Ovary (tissue), 10 donors: ENCODE measurements at places on chromosomes 12 and 14. TPM values are rescaled to one million over a fixed set of nuclear protein-coding genes. Genes with fewer than 3 reads are reported as not detected.

LRRK2 gene
- 12.6 TPM for total RNA-seq

PZP gene
- total RNA-seq, result 1.1 TPM

RNFT2 gene
- 2.4 TPM for total RNA-seq

ARMH4 gene
- total RNA-seq, result 6.8 TPM

CABP1 gene
- total RNA-seq, result 1.0 TPM

HOXC12 gene
- total RNA-seq, result not detected

NID2 gene
- 37.4 TPM for total RNA-seq

TEAD4 gene
- 3.6 TPM for total RNA-seq

SART3 gene
- 55.1 TPM for total RNA-seq

EML5 gene
- total RNA-seq, result 37.0 TPM

SERPINA10 gene
- not detected for total RNA-seq

GRIN2B gene
- total RNA-seq, result 0.27 TPM
